ENCODE measurements at places on chromosomes 1 and 21.

- no peak for DNase-seq
These were observed 23.3 kb downstream of the UBASH3A start for GRCh38 chr21:42426876-42427480.

DNA sequence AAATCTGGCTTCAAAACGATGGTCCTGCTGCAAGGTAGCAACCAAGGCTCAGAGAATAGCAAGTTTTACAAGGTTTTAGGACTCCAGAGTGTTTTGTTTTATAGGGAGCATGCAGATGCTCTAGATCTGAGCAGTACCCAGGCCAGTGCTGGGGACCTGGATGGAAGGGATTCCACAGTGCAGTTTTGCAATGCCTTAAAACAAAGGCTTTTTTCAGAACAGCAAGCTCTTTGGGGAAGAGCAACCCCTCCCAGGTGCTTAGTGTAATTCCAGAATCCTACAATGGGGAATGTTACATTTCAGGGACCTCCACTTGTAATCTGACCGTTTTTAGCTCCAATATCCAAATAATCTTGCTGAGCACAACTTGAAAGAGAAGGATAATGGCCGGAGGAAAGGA, 6.7 kb downstream of the ROR1 start:
- DNase-seq: no peak

DNA sequence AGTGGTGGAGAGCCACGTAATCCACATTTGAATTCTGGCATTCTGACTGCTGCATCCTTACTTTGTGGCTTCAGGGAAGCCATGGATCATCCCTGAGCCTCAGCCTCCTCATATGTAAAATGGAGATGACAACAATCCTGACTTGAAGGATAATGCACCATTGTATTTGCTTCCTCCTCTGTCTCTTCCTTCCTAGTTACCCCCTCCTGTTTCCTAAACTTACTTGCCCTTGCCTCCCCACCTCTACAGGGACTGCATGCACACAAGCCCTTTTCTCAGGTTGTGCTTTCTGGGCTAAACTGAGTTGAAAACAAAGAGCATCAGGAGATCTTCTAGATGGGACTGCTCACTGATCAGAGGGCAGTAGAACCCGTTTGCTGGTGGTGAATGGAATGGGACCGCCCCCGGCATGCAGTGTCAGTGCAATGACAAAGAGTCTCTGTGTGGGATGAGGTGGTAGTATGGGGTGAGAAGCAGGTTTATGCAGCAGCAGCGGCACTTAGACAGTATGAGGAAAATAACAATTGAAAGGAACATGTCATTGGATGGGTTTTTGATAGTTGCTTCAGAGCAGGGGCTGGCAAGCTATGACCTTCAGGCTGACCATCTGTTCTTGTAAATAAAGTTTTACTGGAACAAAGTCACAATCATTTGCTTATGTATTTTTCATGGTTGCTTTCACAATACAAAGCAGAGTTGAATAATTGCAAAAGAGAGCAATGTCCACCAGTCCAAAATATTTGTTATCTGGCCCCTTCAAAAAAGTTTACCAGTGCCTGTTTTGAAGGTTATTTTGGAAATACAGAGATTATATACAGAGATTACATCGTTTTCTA, 6.1 kb upstream of the ADAMTS1 start:
- no peak for DNase-seq

DNA sequence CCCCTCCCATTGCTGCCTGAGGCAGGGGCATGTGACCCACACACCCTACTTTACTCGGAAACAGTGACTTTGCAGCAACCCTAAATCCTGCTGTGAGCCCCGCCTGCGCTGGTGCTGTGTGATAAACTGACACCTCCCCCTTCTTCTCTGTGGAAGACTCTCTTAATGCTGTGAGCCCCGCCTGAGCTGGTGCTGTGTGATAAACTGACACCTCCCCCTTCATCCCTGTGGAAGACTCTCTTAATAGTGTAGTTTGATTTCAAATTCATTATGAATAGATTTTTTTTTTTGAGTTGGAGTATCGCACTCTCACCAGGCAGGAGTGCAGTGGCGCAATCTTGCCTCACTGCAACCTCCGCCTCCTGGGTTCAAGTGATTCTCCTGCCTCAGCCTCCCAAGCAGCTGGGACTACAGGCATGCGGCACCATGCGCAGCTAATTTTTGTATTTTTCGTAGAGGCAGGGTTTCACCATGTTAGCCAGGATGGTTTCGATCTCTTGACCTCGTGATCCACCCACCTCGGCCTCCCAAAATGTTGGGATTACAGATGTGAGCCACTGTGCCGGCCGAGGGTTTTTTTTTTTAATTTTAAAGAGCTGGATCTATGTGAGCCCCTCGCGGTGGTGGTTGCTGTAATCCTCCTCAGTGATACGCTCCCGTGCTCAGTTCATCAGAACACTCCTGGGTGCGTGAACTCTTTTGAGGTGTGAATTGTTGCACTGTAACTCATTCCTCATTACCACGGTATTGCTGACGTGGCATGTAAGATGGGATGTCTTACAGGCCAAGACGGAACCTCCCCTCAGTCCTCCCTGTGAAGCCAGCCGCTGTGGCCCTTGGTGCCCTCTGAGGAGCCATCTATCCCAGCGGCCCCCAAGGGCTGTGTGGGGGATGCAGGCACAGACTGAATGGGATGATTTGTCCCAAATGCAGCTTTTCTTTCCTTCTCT, 60.3 kb downstream of the GALNT2 start:
- no peak for DNase-seq

All from D341Med (cell line).